ENCODE measurements at places on chromosomes 7 and 10.

DNA sequence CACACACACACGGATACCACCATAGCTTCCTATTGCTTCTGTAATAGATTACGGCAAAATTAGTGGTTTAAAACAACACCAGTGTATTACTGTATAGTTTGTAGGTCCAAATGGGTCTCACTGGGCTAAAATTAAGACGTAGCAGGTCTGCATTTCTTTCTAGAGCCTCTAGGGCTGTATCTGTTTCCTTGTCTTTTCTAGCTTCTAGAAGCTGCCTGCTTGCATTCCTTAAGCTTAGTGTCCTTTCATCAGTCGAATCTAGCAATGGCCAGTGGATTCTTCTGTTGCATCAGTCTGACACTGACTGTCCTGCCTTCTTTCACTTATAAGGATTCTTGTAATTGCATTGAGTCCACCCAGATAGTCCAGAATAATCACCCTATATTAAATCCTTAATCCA lies 882.3 kb downstream of the PCDH15 start:
- no peak for DNase-seq

DNA sequence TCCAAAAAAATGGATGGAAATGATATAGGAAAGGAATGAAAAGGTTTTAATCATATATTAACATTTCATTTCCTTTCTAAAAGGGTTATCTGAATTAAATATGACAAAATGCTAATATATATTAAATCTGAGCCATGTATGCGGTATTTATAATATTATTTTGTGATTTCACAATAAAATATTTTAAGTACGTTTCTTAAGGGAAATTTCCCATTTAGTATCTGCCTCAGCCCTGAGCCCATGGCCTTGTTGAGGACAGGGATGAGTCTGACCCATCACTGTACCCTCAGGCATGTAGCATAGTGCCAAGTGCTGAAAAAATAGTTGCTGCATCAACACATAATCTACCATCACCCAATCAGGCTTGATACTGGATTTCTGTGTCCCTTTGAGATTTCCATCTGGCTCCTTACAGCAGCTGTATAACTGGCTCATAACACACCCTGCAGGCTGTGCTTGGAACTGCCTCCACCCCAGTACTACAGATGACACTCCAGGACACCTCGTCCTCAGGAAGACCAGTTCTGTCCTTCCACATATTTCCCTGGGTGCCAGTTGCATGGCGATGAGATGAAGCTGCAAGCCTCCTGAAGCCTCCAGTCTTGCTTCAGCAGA lies 59.4 kb upstream of the ASAH2 start:
- DNase-seq, result no peak

- no peak for DNase-seq
These were observed 276.9 kb downstream of the RPS24 start for GRCh38 chr10:78310481-78311080.

- DNase-seq, result no peak
These were observed 40.6 kb upstream of the FAM3C start for GRCh38 chr7:121436688-121437087.

DNA sequence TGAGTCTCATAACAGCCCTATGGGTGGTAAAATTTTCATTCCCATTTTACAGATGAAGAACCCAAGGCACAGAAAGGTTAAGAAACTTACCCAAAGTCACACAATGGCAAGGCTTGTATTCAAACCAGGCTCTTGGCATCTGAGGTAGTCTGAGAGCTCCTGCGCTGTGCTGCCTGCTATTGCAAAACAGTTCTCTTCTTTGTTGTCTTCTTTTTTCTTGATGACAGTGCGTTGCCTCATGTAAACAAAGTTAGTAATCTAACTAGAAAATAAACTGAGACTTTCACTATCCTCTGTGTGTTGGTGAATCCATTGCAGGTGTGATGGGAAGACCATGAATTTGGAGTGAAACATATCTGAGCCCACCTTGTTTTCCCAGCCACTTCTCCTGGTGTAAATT lies 240.8 kb downstream of the PTEN start:
- no peak for DNase-seq

GRCh38 chr7:138033241-138033640 lies 31.4 kb upstream of the CREB3L2 start:
- DNase-seq, result no peak

DNA sequence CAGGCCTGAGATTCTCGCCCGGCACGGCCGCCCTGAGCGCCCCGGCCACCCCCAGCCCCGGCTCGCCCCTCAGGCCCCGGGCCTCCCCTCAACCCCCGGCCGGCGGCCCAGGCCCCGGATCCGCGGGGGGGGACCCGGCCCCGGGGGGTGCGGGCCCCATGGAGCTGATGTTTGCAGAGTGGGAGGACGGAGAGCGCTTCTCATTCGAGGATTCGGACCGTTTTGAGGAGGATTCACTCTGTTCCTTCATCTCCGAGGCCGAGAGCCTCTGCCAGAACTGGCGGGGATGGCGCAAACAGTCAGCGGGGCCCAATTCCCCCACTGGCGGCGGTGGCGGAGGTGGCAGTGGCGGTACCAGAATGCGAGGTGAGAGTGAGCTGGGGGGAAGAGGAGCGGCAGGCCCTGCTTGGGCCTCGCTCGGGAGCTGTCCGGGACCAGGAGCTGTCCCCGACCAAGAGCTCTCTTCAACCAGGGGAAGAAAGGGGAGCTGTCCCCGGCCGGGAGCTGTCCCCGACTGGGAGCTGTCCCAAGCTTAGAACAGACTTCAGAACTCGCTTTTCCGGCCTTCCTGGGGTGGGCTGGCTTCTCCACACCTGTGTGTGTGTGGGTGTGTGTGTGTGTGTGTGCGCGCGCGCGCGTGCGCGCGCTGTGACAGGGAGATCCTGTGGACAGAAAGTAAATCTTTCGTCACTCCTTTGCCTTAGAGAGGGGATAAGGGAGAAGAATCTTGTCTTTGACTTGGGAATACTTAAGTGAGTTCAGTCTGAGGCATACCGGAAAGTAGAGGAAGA lies 510 bp downstream of the ZSWIM8 start:
- no peak for DNase-seq

- no peak for DNase-seq
These were observed 1076.7 kb upstream of the SORCS1 start for GRCh38 chr10:108241166-108241565.

GRCh38 chr10:15426558-15426957 lies 55.5 kb upstream of the FAM171A1 start:
- DNase-seq, result no peak
